ENCODE measurements at places on chromosomes 2 and 18. TPM values are rescaled to one million over a fixed set of nuclear protein-coding genes. Genes with fewer than 3 reads are reported as not detected.

DNA sequence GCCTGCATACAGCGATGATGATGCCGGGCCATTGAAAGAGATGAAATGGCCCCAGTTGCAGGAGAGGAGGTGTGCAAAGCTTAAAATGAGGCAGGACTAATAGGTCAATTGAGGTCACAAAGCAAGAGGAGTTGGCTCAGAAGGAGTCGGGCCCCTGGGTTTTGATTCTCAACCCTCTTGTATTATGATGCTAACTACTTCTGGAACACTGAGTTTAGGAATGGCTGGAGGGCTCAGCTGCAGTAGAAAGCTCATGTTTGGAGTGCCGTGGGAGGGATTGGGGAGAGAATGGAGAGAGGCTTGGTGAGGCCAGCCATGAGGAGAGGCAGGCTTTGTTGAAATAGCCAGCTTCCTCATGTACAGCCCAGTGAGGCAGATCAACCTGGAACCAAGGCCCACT, 4.8 kb downstream of the TNP1 start:
- DNase-seq = no peak

GRCh38 chr2:72927619-72928550, 10.6 kb downstream of the EMX1 start:
- DNase-seq = no peak

DNA sequence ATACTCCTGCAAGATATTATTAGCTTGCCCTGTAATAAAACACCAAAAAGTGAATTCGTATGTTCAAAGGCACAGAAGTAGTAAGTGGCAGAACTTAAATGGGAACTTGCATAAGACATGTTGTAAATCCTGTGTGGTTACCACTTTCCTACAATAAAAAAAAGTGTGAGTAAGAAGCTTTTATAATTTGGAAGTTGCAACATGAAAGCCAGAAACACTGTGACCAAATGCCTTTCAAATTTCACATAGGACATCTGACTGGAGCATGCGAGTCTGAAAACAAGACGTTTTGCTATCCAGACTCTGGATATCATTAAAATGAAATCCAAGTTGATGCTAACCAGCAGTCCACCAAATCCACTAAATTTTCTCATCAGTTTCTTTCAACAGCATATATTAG, 886.2 kb upstream of the NRXN1 start:
- no peak for DNase-seq

GRCh38 chr2:57542081-57542480, 504.5 kb upstream of the VRK2 start:
- no peak for DNase-seq

DNA sequence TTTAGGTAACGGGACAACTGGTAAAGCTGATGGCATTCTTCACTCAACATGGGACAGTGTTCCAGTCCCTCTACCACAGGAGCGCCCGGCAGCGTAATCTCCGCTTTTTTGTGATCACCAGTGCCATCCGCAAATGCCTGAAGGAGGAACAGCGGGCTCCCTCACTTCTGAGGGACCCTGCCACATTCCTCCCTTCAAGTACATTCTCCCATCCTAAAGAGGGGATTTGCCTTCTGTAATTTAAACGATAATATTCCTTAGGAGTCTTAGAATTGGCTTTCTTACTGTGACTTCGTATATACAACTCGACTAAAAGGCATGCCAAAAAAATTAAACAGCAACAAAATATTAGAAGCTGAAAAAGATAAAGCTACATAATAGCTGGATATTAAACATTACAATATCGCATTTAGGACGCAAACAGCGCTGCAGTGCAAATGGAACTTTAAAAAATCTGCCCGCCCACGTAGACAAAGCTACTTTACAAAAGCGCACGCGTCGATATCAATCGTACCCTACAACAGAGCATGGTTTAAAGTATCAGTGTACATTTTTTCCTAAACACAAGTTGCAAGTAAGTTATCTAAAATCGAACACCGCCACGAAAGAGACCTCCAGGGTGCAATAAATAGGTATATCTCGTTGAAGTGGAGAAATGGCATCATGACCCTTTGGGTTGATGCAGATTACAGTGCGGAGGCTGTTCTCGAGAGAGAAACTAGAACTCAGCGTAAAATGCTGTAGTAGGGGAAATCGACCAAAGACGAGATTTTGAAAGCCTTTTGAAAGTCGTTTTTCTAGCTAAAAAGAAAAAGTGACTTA, 2.3 kb upstream of the VSNL1 start:
- no peak for DNase-seq

Gene CAPN14
- 0.26 TPM for total RNA-seq

Gene USP37
- total RNA-seq = 5.6 TPM

Gene VWC2L
- total RNA-seq = not detected

DNA sequence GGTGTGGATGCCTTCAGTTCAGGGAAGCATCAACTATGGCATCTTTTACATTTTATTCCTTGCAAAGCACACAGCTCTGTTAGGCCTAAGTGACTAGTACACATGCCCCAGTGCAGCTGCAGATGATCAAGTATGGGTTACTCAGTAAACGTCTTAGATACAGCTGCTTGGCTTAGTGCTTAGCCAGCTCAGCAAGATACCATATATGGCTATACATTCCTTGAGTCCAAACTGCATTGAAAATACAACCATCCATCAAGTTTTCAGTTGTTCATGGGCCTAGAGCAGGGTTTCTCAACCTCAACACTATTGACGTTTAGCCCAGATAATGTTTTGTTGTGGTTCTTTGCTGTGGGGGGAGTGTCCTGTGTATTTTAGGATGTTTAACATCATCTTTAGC, 769.9 kb downstream of the TSN start:
- DNase-seq = no peak

- no peak for DNase-seq
Measured at GRCh38 chr2:137829251-137829650, 135.0 kb upstream of the HNMT start.

Gene TCF23
- not detected for total RNA-seq

Gene MTX2
- 37.1 TPM for total RNA-seq

- DNase-seq = no peak
Measured at GRCh38 chr2:101408925-101409324, 21.6 kb upstream of the CREG2 start.

DNA sequence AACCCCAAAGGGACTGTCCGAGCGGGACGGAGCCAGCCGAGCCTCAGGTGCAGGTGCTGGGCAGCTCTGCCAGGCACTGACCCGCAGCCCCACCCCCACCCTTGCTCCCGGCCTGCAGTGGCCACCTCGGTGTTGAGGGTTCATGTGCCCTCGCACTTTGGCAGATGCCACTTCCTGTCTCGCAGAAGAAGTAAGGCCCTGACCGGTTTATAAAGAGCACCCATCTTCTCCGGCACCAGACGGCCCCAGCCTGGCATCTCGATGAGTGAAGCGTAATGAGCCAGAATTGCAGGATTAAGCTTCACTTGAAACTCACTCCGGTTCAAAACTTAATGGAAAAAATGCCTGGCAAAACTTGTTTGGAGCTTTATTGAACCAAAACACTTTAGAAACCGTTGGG, 10.9 kb upstream of the NFATC1 start:
- no peak for DNase-seq

Gene ZBTB14
- total RNA-seq = 8.0 TPM

DNA sequence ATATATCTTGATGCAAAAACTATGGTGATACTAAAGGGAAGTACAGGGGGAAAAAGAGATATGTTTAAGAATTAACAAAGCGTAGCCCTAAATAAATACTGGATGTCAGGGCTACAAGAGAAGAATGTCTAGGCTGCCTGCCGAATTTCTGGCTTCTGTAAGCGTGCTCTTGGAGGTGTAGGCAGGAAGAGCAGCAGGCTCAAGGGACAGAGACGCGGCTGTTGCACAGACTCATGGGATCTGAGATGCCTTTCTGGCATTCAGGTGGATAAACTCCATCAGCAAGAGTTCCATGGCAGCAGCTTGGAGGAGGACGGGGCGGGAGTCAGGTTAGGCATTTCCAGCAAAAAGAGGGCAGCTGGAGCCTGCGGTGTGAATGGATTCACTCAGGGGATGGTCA, 123.2 kb upstream of the TWIST2 start:
- DNase-seq = no peak

DNA sequence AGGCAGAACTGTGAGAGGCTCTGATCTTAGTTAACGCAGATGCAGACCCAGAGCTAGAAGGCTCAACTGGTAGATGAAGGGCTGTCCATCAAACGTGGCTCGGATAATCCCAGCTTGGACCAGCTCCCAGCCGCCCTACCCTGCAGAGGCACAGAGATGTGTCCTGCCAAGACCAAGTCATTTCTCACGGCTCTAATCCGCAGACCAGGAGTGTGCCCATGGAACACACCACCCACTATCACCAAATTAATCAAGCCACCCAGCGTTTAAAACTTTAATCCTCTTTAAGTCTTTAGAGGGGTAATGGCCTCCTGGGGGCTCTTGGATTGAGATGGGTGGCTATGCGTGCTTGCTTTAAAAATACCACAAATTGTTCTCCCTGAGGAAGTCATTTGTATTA, 17.5 kb downstream of the LYPD1 start:
- no peak for DNase-seq

Gene DYNAP
- total RNA-seq = not detected

Gene MAPK4
- total RNA-seq = 19.9 TPM

Gene DLX2
- not detected for total RNA-seq

Gene TFCP2L1
- total RNA-seq = 0.82 TPM

GRCh38 chr18:67331857-67332256, 184.7 kb downstream of the DSEL start:
- no peak for DNase-seq

DNA sequence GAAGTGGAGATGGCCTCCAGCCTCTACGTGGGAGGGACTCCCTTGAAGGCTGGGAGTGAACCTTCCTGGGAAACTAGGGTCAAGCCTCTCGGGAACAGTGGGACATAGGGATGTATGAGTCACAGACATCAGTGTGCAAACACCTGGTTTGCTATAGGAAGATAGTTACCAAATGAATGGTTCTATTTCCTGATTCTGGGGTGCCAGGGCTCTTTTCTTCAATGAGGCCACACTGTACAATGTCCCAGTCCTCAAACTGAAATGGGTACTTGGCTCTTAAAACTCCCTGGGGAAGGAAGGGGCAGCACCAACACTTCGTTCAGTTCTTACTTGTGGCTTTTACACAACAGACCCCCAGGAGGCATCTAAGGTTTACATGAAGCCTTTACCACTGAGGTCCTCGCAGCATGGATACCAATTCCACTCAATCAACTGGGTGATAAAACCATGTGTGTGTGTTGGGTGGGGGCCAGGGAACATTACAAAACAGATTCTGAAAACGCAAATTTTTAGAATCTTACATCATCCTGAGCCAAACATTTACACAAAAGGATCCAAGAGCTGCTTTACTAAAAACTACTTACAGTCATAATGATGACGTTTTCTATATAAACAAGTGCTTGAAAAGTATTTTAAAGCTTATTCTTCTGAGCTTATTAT, 10.4 kb downstream of the ERFE start:
- peak; percentile 71 for DNase-seq

- no peak for DNase-seq
Measured at GRCh38 chr2:22497789-22498188, 887.2 kb upstream of the KLHL29 start.

Gene ZNF804A
- total RNA-seq = not detected

GRCh38 chr2:53670331-53670730, 97.3 kb upstream of the CHAC2 start:
- no peak for DNase-seq

DNA sequence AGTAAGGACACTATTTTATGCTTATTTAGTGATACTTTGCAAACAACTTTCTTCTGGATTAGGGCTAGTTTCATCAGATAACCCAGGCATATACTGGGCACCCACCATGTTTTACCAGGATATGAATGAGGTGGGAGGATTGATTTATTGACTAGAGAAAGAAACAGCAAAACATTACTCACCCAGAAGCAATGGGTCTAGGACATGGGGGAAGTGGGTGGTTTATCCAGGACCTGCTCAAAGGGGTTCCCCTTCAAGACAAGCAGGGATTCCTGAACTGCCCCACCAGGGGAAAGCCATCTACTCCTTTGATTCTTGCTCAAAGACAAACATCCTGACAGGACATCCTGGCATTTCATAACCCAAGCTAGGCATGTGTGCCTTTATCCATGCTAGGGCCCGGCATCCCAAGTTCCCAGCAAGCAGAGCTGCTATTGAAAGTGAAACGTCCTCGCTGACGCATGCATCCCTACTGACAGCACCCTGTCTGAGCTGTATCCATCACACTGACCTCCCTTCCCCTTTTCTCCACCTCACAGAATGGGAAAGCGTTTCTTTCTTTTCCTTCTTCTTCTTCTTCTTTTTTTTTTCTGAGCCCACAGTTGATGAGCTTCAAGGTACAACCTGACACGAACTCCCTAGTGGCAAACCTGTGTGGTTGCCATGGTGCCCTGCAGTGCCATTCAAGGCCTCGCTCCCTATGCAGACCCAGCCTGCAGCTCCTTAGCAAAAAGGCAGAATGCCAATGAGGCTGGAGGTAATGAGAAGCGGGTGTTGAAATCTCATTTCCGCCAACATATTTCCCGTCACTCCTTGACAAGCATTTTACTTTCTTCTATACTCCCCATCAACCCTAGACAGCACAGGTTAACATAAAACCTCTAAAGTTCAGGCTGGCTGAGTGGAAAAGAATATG, 70.5 kb downstream of the CLHC1 start:
- no peak for DNase-seq

GRCh38 chr2:199929262-199929661, 18.2 kb downstream of the C2orf69 start:
- no peak for DNase-seq

Gene LONRF2
- 12.8 TPM for total RNA-seq

GRCh38 chr2:122001441-122001874, 246.0 kb downstream of the TSN start:
- DNase-seq = no peak

- no peak for DNase-seq
Measured at GRCh38 chr2:76546207-76546606, 835.5 kb upstream of the GCFC2 start.

DNA sequence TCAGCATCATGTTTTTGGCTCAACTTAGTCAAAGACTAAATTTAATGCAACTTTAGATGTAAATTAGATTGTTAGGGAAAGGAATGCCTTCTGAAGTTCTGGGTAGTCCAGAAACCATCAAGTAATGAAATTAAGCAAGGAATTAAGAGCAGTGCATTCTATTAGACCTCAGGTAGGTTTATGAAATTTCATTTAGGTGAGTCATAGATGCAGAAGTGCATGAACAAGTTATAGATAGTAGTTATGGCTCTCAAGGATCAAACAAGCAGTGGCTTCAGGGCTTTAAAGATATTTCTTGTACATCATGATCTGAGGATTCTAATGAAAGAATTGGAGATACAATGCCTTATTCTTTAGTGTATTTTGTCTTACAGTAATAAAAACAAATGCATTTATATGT, 25.4 kb upstream of the SPOPL start:
- no peak for DNase-seq

Measured in left cardiac atrium (tissue), 4 donors.